Activated CD4-positive, alpha-beta T cell treated with anti-CD3 and anti-CD28 coated beads, Interleukin-2, amount 50 U/mL, for 24 hours (primary cell): ENCODE measurements at places on chromosomes 3 and 15.

DNA sequence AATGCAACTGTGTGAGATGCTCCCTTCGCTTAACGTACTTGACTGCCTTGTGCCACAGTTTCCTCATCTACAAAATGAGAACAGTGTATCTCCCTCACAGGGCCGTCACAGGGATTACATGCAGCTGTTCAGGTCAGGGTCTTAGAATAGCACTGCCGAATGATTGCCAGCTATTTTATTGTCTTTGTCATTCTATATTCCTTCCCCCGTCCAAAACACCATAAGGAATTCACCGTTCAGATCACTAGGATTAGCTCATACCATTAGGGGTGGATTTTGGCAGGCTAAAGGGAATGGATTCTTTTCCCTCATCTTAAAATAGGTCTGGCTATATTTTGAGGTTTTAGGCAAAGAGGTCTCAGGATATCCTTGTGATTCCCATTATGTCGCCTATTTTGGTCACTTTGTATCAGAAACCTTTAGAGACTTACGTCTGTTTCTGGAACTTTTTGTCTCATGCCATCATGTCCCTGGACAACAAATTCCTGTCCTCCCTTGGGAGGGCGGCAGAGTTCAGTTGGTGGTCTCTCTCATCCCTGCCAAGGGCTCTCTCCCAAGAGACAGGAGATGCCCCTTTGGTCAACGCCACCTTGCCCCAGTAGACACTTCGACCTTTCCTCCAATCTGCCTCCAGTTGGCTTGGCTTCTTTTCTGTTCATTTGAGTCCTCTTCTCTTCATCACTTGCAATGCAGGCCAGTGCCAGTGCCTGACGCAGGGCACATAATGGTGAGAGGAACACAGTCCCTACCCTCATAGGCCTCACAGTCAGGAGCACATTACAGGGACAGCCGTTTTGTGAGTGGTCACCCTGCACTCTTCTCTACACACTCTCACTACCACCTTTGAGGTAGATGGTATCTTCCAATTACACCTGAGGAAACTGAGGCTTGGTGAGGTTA, 171.6 kb upstream of the BHLHE40 start:
- no peak for DNase-seq

DNA sequence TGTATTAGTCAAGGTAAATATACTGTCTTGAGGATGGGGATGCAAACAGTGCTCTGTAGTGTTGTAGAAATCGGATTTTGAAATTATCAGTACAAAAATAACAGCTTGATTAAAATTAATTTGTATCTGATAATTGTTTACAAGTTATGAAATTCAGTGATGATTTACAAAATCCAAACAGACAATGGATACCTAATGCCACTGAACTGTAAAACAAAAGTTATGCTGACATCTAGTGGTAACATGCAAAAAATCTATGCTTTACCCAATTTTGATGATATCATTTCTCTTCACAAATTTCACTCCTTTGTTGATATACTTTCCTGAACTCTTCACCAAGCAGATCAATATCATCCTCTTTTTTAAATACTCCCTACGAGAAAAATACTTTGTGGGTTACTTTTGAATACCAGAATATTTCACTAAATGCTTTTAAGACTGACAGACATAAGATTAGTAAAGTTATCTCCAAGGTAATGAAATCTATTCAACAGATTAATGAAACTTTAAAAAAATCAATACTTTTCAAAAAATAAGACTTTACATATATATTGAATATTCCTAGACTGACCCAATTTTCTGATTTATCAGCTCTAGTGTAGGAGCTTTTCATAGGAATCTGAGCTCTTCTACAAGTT, 36.0 kb downstream of the MNS1 start:
- DNase-seq: no peak

GRCh38 chr3:13364602-13365271, 55.4 kb downstream of the NUP210 start:
- DNase-seq: no peak

GRCh38 chr3:101962055-101962454, 112.7 kb downstream of the NFKBIZ start:
- DNase-seq: no peak

DNA sequence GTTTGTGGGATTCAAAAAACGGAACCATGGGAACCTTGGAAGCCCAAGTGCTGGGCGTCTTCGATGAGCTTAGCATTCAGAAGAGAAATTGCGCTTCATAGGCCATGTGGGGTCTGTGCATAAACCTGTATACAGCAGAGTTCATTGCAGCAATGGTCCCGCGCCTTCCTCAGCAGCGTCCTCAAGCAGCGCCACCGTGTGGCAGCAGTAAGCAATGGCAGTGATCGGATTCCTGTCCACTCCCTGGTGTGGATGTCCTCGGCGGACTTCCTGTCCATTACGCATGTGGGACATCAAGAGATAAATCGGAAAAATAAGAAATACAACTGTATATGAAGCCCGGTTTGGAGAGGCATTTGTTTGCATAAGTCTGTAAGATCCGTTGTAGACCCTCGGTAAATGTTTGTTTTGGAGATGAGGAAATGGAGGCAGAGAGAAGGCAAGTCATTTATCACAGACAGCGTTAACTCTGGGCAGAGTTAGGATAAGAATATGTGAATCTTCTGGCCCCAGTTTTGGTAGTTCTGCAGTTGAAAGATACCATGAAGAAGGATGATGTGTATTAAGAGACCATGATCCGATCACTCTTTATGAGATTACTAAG, 57.7 kb downstream of the CNTN4 start:
- no peak for DNase-seq

DNA sequence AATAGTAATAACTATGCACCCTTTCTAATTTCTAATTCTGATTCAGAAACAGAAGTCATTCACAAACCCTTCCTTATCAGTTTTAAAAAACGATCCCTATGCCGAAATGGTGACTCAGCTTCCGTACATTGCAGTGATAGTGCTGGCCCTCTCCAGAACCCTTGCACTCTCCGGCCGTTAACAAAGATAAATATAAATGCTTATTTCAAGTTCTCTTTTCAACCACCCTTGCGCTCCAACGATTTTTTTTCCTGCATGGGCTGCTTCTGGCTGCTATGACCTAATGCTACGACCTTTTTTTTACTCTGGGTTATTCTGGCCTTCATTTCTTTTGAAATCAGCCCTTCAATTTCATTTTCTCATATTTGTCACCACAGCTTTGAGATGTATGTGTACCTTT, 646.2 kb downstream of the NTRK3 start:
- DNase-seq: no peak

DNA sequence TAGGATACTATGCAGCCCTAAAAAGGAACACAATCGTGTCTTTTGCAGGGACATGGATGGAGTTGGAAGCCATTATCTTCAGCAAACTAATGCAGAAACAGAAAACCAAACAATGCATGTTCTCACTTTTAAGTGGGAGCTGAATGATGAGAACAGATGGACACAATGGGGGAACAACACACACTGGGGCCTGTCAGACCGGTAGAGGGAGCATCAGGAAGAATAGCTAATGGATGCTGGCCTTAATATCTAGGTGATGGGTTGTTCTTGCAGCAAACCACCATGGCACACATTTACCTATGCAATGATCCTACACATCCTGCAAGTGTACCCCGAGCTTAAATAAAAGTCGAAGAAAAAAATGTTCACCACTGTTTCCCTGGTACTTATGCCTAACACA, 17.5 kb downstream of the SENP7 start:
- no peak for DNase-seq

DNA sequence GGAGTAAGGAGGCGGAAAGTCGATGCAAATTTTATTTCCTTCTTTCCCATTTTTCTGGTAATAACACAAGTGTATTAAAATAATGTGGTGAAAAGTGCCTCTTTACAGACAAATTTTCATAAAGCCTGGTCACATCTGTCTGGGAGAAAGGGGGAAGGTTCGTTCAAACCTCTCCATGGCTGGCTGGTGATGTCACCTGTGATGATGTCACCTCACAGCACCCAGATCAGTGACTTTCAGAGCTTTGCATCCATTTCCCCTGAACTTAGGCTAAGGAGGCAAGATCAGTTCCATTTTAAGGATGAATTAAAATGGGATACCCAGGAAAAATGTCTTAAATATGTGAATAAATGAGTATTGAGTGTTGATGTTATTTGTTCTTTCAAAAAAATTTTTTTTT, 34.1 kb downstream of the ATP10A start:
- no peak for DNase-seq

- DNase-seq: no peak
These were observed 47.1 kb upstream of the SERPINI2 start for GRCh38 chr3:167521006-167521355.

GRCh38 chr15:73800662-73801345, 47.7 kb upstream of the INSYN1 start:
- DNase-seq: no peak

DNA sequence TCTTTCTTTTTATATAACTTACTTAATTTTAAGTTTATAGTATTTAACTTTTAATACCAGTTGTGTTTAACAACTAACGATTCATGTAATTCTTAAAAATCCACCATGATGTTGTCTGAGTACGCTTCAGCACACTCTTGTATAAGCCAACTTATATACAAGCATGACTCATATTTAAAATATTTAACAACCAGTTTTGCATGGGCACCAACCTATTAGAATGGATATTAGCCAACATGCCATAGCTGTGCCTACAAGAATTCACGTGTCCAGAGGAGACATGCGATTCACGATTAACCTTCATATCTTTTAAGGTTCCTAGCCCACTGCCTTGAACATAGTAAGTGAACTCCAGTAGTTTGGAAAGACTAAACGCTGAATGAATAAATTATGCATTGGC, 1023.2 kb downstream of the TBL1XR1 start:
- no peak for DNase-seq

GRCh38 chr15:74537736-74538135, 3.3 kb upstream of the ARID3B start:
- DNase-seq: no peak

GRCh38 chr3:47294392-47294791, 11.6 kb downstream of the KLHL18 start:
- DNase-seq: no peak

DNA sequence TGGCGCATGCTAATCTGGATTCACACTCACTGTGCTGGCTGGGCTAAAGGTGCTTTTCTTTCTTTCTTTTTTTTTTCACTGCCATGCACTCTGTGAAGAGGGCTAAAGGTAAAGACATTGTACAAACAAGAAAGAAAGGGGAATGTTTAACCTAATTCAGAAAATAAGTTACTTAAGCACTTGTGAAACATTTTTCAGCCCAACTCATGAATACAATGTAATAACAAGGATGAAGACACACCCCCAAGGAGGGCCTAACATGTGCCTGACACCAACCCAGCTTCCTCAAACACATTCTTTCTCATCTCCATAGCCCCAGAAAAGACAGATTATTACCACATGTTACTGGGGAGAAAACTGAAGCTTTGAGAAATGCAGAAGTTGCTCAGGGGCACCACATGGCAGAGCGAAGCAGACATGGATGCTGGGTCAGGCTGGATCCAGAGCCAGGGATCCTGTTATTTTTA, 5.7 kb downstream of the STIMATE start:
- DNase-seq: no peak

DNA sequence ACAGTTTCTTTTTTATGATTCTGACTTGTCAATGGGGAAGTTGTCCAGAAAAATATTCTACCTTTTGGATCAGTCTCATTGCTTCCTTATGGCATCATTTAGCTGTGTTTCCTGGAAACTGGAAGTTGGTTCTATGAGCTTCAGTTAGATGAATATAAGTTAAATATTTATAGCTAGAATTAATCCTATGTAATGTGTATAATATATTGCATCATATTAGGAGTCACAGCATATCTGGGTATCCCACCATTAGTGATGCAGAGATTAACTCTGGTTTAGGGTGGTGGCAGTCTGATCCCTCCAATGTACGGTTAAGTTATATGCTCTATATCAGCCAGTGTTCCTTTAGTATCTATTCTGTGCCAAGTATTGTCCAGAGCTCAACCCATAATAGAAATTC, 19.3 kb downstream of the KLHL24 start:
- DNase-seq: no peak

DNA sequence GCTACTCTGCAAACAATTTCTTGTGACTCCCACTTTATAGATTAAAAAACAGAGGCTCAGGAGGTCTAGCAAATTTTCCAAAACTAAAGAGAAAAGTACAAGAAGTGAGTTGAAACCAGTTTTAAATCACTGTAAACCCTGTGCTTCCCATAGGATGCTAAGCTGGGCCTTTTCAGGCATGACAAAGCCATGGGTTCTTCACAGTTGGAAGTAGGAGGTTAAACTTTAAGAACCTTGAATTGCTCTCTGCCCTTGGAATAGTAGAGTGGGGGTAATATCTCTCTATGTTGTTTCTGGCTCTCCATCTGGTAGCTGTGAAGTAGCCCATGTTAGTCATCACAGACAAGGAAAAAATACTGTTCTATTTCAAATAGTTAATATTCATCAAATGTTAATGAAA, 193.6 kb upstream of the SATB1 start:
- DNase-seq: no peak

DNA sequence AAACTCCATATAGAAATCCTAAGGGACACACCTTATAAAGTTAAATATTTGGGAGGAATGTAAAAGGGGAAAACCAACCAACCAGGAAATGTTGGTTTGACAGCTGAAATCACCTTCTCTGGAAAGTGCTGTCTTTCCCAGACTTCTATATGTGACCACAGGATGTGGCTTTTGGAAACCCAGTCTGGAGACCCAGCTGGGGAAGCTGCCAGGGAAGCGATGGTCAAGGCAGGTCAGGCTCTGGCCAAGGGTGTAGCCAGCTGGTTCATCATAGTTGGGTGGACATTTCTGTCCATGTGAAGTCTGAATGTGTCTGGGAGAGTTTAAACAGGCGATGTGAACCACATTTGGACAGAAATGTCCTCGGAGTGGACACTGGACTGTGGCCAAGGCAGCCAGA, 73.9 kb downstream of the ARNT2 start:
- DNase-seq: no peak

DNA sequence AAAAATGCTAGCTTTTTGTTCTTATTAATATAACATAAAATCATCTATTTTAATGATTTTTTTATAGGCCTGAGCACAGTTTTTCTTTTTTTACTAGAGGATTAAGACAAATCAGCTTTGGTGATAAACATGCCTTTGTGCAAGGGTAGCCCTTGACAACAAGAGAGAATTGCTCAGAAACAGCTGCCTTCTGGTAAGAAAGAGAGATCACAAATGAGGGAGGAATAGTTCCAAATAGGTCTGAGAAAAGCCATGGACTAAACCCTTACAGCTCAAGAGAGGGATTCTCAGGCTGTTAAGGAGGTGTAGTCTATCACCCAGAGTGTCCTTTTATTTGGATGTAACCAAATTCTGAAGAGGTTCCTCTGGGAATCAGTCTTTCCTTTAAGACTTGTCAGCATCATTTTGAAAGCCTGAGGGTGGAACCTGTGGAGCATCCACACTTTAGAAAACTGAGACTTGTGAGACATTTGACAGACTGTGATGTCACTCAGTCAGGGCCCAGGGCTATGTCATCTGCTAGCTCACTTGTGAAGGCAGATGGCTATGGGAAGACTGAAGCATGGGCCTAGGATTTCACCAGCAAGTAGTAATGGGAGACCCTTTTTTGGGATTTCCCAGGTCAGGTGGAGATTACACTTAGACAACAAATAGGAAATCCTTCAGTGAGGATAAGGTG, 102.9 kb upstream of the KCNAB1 start:
- DNase-seq: no peak

- DNase-seq: no peak
These were observed 261.7 kb downstream of the SLC9A9 start for GRCh38 chr3:143586576-143586975.
